ENCODE measurements at places on chromosomes 1 and 21. TPM values are rescaled to one million over a fixed set of nuclear protein-coding genes. Genes with fewer than 3 reads are reported as not detected.

Gene RGS16
- total RNA-seq: 0.88 TPM

Gene TNFSF18
- not detected for total RNA-seq

DNA sequence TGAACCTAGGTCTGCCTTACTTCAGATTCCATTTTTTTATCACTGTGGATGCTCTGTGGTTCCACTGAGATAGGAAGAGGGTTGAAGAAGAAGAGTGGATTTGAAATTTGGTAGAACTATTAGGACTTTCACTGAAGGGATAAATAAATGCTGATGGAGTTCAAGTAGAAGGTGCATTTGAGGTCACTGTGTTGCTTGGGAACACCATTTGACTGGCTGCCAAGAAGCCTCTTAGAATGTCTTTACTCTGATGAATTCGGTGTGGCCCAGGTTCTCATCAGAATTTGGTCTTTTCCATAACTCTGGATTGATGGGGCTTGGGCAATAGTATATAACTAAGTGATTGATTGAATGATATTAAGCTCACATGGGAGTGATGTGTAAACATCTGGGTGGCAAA, 11.9 kb downstream of the XPR1 start:
- peaks cover 98% of the 10 kb centered on the region for H3K4me1 ChIP-seq
- H3K4me3 ChIP-seq: no peak overlapping the region
- DNase-seq: no peak
- H3K36me3 ChIP-seq: no peaks in the 10 kb centered on the region
- H3K27me3 ChIP-seq: no peaks in the 10 kb centered on the region
- peak overlapping the region; percentile 64 for H3K27ac ChIP-seq

DNA sequence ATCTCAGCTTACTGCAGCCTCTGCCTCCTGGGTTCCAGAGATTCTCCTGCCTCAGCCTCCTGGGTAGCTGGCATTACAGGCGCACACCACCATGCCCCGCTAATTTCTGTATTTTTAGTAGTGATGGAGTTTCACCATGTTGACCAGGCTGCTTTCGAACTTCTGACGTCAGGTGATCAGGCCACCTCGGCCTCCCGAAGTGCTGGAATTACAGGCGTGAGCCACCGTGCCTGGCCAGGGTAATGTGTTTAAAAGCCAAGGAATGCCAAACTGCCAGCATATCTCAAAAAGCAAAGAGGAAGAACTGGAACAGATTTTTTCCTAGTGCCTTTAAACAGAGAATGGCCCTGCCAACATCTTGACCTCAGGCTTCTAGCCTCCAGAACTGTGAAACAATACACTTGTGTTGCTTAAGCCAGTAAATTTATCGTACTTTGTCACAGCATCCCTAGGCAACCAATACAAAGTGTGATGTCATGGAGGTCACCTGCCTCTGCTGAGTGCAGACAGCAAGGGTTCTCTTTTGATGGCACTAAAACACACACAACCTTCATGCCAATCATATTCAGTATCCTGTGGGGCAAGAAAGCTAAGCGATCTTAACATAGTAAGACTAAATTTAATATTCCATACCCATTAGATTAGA, 858.3 kb upstream of the TMPRSS15 start:
- no peaks in the 10 kb centered on the region for H3K36me3 ChIP-seq
- no peaks in the 10 kb centered on the region for H3K27me3 ChIP-seq
- no peak for DNase-seq
- H3K4me3 ChIP-seq: no peak overlapping the region
- H3K27ac ChIP-seq: no peak overlapping the region

DNA sequence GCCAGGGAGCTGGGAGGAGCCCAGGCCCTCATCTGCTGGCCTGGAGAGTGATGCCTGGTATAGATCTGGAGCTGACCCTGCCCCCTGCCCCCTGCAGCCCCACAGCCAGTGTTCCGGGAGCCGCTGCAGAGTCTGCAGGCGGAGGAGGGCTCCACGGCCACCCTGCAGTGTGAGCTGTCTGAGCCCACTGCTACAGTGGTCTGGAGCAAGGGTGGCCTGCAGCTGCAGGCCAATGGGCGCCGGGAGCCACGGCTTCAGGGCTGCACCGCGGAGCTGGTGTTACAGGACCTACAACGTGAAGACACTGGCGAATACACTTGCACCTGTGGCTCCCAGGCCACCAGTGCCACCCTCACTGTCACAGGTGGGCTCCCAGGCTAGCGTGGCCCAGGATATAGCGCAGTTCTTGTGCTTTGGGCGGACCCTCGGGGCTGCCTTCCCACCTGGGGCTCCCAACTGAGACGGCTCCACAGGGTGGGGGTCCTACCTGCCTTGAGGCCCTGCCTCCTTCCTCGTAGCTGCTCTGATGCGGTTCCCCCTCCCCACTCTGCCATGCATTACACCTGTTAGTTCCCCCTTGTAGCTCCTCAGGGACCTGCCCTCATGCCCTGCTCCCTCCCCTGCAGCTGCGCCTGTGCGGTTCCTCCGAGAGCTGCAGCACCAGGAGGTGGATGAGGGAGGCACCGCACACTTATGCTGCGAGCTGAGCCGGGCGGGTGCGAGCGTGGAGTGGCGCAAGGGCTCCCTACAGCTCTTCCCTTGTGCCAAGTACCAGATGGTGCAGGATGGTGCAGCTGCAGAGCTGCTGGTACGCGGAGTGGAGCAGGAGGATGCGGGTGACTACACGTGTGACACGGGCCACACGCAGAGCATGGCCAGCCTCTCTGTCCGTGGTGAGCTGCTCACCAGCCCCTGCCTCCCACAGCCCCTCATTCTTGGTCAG, 98.7 kb downstream of the OBSCN start:
- H3K4me3 ChIP-seq: no peak overlapping the region
- DNase-seq: no peak
- no peak overlapping the region for H3K27ac ChIP-seq
- H3K27me3 ChIP-seq: no peaks in the 10 kb centered on the region
- H3K36me3 ChIP-seq: peaks cover 56% of the 10 kb centered on the region

GRCh38 chr1:81323862-81324261, 476.9 kb upstream of the ADGRL2 start:
- no peaks in the 10 kb centered on the region for H3K27me3 ChIP-seq
- H3K27ac ChIP-seq: no peak overlapping the region
- no peaks in the 10 kb centered on the region for H3K36me3 ChIP-seq
- no peak for DNase-seq
- H3K4me1 ChIP-seq: no peaks in the 10 kb centered on the region
- H3K4me3 ChIP-seq: no peak overlapping the region

Measured in left ventricle myocardium inferior (tissue), 1 donor.